ENCODE measurements at places on chromosomes 7 and 10. TPM values are rescaled to one million over a fixed set of nuclear protein-coding genes. Genes with fewer than 3 reads are reported as not detected.

Gene MBLAC1
- total RNA-seq, result 1.6 TPM

- peaks cover 12% of the 10 kb centered on the region for H3K27me3 ChIP-seq
- peak within 1 kb of the TSS; percentile 97 for H3K4me3 ChIP-seq
- peaks cover 30% of the 10 kb centered on the region for H3K36me3 ChIP-seq
- peak; percentile 78 for DNase-seq
Measured at GRCh38 chr10:126904818-126905701, at the start of gene DOCK1. TSS of gene DOCK1 (plus strand) at chr10:126905428. CDS start at chr10:126905518, 90 bp downstream.

GRCh38 chr10:122139627-122140170 is 131.4 kb upstream of the BTBD16 start:
- H3K36me3 ChIP-seq, result peaks cover 20% of the 10 kb centered on the region
- peaks cover 5% of the 10 kb centered on the region for H3K4me1 ChIP-seq
- DNase-seq, result no peak
- H3K27ac ChIP-seq, result no peak overlapping the region

- no peak overlapping the region for H3K27ac ChIP-seq
- DNase-seq, result no peak
- H3K4me3 ChIP-seq, result no peak overlapping the region
- no peaks in the 10 kb centered on the region for H3K36me3 ChIP-seq
Measured at GRCh38 chr10:26290236-26290635, 73.7 kb downstream of the GAD2 start.

Gene RALA
- total RNA-seq, result 202 TPM

DNA sequence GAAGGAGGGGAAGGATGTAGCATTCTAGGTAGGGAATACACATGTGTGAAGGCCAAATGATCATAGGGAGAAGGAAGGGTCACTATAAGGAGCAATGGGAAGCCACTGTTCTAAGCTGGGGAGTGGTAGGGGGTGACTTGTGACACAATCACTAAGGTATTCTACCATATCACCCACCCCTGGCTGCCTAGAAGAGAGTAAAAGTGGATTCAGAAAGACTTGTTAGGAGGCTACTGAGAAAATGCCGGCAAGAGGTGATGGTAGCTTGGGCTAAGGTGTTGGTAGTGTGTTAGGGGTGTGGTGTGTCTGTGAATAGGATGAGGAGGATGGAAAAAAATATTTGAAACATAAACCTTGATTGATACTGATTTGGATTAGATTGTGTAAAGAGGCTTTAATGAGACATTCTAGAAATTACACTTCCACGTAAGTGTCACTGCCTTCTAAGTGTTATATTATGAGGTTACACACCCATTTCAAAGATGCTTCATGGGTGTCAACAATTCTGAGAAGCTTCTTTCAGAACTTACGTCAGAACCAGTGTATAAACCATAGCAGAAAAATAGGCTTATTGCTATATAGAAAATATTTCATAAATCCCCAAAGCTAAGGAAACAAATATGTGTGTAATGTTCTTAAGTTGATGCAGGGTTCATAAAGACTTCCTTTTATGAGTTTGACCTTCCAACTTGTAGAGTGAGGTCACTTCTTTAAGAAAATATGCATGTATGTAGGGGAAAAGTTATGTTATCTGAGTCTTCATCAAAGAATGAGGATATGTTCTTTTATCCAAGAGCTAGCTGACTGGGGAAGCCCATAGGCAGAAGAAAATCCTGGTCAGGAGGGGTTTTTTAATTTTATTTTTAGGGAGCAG is 5.6 kb upstream of the BPGM start:
- H3K4me1 ChIP-seq, result peaks cover 5% of the 10 kb centered on the region
- no peaks in the 10 kb centered on the region for H3K27me3 ChIP-seq
- DNase-seq, result no peak
- H3K4me3 ChIP-seq, result no peak overlapping the region

GRCh38 chr7:65216469-65216868 is 157.2 kb upstream of the ZNF92 start:
- no peaks in the 10 kb centered on the region for H3K4me1 ChIP-seq
- no peaks in the 10 kb centered on the region for H3K36me3 ChIP-seq
- no peak overlapping the region for H3K27ac ChIP-seq
- DNase-seq, result peak; percentile 64
- no peak overlapping the region for H3K4me3 ChIP-seq

DNA sequence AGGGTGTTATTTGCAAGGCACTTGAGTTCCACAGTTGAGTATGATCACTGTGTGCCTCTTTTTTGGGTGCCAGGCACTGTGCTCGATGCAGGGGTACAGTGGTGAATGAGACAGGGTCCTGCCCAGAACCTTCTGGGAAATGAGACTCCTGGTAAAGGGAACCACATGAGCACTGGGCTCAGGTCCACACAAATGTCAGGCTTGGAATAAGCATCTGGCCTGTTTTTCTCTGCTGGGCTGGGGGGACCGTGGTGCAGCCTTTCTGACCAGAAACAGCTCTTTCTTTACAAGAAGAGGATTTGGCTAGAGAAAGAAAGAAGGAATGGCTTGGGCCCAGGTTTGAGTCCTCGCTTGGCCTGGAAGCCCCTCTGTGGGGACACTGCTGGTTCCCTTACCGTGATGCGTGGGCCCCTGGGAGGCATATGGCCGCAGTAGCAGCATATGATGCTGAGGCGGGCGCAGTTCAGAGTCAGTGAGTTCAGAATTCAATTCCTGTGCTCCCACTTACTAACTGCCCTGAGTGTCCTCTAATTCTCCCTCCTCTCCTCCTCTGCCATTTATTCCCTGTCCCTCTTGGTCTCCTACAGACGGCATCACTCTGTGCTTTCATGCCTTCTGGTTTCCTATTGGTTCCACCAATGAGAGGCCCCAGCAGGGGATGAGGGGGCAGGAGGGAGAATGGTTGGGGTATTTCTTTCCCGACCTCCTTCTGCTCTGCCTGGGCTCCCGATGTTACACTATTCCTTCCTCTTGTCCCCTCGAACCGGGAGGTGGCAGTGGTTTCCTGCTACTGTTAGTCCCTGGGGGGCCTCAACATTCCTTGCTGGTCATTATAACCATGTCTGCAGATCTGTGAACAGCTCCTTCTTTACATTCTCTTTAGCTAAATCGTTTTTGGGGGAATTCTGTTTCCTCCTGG is 9.6 kb upstream of the KCP start:
- no peaks in the 10 kb centered on the region for H3K36me3 ChIP-seq
- no peak overlapping the region for H3K4me3 ChIP-seq
- DNase-seq, result no peak
- H3K27me3 ChIP-seq, result peaks cover 20% of the 10 kb centered on the region
- peaks cover 7% of the 10 kb centered on the region for H3K4me1 ChIP-seq
- no peak overlapping the region for H3K27ac ChIP-seq

Gene DNAJC1
- 32.0 TPM for total RNA-seq

GRCh38 chr10:96587264-96588059 is 650 bp upstream of the TM9SF3 start:
- no peak overlapping the region for H3K4me3 ChIP-seq
- peaks cover 21% of the 10 kb centered on the region for H3K4me1 ChIP-seq
- peaks cover 5% of the 10 kb centered on the region for H3K36me3 ChIP-seq
- peaks cover 10% of the 10 kb centered on the region for H3K27me3 ChIP-seq
- H3K27ac ChIP-seq, result no peak overlapping the region
- no peak for DNase-seq

Gene KLLN
- total RNA-seq, result 0.74 TPM

GRCh38 chr10:19977097-19977521 is 160.9 kb downstream of the PLXDC2 start:
- H3K27me3 ChIP-seq, result no peaks in the 10 kb centered on the region
- DNase-seq, result no peak
- no peaks in the 10 kb centered on the region for H3K36me3 ChIP-seq
- H3K4me3 ChIP-seq, result no peak overlapping the region

GRCh38 chr10:63120554-63120953 is 12.6 kb upstream of the NRBF2 start:
- H3K27me3 ChIP-seq, result peaks cover 3% of the 10 kb centered on the region
- no peak overlapping the region for H3K27ac ChIP-seq
- H3K4me1 ChIP-seq, result no peaks in the 10 kb centered on the region
- no peak overlapping the region for H3K4me3 ChIP-seq
- H3K36me3 ChIP-seq, result no peaks in the 10 kb centered on the region

- no peaks in the 10 kb centered on the region for H3K27me3 ChIP-seq
- no peak for DNase-seq
- H3K4me1 ChIP-seq, result peaks cover 11% of the 10 kb centered on the region
- peak overlapping the region; percentile 80 for H3K27ac ChIP-seq
Measured at GRCh38 chr10:65571011-65571570, 1354.7 kb upstream of the LRRTM3 start.

Gene NANOS1
- total RNA-seq, result 1.2 TPM

- no peaks in the 10 kb centered on the region for H3K36me3 ChIP-seq
- no peak overlapping the region for H3K27ac ChIP-seq
- peaks cover 2% of the 10 kb centered on the region for H3K27me3 ChIP-seq
- no peaks in the 10 kb centered on the region for H3K4me1 ChIP-seq
- no peak overlapping the region for H3K4me3 ChIP-seq
- DNase-seq, result no peak
Measured at GRCh38 chr7:17554341-17555015, 256.0 kb downstream of the AHR start.

DNA sequence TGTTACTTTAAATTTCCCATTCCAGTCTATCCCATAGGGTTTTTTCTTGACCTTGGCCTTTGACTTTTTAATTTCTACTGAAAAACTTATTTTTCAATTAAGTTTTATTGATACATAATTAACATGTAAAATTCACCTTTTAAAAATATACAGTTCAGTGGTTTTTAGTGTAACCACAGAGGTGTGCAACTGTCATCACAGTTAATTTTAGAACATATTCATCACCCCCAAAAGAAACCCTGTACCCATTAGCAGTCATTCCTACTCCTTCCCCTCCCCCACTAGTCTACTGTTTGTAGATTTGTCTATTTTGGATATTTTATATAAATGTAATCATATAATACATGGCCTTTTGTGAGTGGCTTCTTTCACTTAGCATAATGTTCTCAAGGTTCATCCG is 96.5 kb upstream of the GJD4 start:
- no peak overlapping the region for H3K4me3 ChIP-seq
- H3K27ac ChIP-seq, result no peak overlapping the region
- no peak for DNase-seq
- H3K27me3 ChIP-seq, result peaks cover 12% of the 10 kb centered on the region

DNA sequence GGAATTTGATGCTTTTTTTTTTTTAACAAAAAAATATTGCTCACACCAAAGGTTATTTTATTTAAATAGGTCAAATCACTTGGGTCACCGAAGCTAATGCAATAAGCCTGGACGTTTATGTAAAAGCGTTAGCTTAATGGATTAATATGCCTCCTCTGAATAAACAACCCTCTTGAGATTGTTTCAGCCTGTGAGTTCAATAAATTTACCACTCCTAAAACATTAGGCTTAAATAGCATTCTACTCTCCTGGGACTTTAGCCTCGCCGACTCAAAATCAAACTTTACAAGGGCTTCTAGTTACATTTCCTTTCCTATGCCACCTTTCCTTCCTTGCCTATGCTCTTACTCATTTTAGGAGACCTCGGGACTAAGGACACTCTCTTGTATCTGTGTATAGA is 79.3 kb downstream of the DNAJB9 start:
- no peak overlapping the region for H3K4me3 ChIP-seq
- peaks cover 2% of the 10 kb centered on the region for H3K27me3 ChIP-seq
- H3K4me1 ChIP-seq, result peaks cover 6% of the 10 kb centered on the region
- no peaks in the 10 kb centered on the region for H3K36me3 ChIP-seq
- no peak overlapping the region for H3K27ac ChIP-seq
- no peak for DNase-seq

DNA sequence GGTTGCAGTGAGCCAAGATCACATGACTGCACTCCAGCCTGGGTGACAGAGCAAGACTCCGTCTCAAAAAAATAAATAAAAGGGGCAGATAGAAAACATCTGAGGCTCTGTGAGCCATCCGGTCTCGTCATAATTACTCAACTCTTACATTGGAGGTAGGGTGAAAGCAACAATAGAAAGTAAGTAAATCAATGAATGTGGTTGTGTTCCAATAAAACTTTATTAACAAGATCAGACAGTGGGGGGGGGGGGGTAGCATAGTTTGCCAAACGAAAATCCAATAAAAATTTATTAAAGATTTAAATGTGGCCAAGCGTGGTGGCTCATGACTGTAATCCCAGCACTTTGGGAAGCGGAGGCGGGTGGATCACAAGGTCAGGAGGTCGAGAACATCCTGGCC is 2.8 kb upstream of the ZFAND4 start:
- peaks cover 16% of the 10 kb centered on the region for H3K27me3 ChIP-seq
- H3K27ac ChIP-seq, result no peak overlapping the region
- DNase-seq, result no peak
- no peaks in the 10 kb centered on the region for H3K36me3 ChIP-seq
- peaks cover 11% of the 10 kb centered on the region for H3K4me1 ChIP-seq

- peak overlapping the region; percentile 98 for H3K4me3 ChIP-seq
- peak overlapping the region; percentile 87 for H3K27ac ChIP-seq
- peaks cover 32% of the 10 kb centered on the region for H3K4me1 ChIP-seq
- H3K36me3 ChIP-seq, result peaks cover 19% of the 10 kb centered on the region
Measured at GRCh38 chr10:103396789-103397087, 312 bp downstream of the PDCD11 start.

GRCh38 chr7:16526742-16527540 is at the start of gene LRRC72:
TSS of gene LRRC72 (plus strand) at chr7:16526825. CDS start at chr7:16526953, 128 bp downstream.
- DNase-seq, result no peak
- no peaks in the 10 kb centered on the region for H3K4me1 ChIP-seq
- no peaks in the 10 kb centered on the region for H3K36me3 ChIP-seq
- no peaks in the 10 kb centered on the region for H3K27me3 ChIP-seq

DNA sequence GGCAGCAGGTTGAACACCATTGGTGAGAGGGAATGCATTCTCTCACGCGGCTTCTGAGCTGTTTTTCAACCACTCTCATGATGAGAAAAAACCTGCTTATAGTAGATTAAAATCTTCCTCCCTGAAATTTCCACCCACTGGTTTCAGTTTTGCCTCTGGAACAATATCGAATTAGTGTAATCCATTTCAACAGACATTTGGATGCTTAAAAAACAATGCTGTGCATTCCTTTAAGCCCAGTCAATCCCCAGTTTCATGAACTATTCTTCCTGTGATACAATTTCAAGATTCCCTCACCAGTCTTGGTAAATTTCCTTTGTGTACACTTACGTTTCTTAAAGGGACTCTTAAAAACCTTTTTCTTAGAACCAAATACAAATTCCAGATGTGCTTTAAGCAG is 89.6 kb downstream of the ITIH5 start:
- peaks cover 6% of the 10 kb centered on the region for H3K27me3 ChIP-seq
- DNase-seq, result no peak
- no peak overlapping the region for H3K27ac ChIP-seq

Gene DGKI
- 0.69 TPM for total RNA-seq

Gene GNG11
- total RNA-seq, result 133 TPM
